Activated T-helper 2 cell treated with anti-CD3 and anti-CD28 coated beads, Interferon-gamma antibody, Interleukin-2, Interleukin-4, amounts not matched to agents 10 μg/mL and 5 μg/mL and 100 μg/mL, durations not matched to agents 14 hours and 24 hours and 36 hours (primary cell): ENCODE measurements at places on chromosomes 16 and 17. TPM values are rescaled to one million over a fixed set of nuclear protein-coding genes. Genes with fewer than 3 reads are reported as not detected.

TMEM88 gene
- total RNA-seq: 4.1 and 6.1 TPM in 2 replicates

DNA sequence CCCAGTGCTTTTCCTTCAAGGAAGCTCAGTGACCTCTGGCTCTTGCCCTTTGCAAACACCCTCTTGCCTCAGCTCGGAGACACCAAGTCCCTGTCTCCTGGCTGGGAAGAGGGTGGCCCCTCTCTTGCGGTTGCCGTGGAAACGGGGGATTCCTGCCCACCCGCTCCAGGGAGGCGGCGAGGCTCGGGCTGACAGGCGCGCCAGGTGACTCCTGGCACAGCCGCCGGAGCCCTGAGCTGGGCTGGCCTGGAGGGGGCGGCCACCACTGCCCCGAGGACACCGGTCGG, 71.4 kb downstream of the ABR start:
- no peak for DNase-seq

- DNase-seq: no peak
These were observed 29.8 kb upstream of the KCNJ2 start for GRCh38 chr17:70139449-70139993.

DNA sequence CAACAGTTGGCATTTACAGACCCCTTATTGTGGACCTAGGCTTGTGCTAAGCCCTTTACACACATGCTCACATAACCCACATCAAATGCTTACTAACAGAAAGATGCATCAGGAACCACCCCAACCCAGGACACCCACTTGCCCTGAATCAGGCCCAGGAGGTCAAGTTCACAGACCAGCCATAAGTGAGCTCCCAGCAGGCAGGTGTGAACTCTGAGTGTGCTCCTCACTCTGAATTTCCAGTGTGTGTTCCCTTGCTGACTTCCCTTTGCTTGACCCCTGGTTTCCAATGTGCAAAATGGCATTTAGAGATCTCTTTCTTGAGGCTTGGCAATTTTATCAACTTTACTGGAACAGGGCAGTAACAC, 87.0 kb downstream of the BMERB1 start:
- DNase-seq: no peak

DNA sequence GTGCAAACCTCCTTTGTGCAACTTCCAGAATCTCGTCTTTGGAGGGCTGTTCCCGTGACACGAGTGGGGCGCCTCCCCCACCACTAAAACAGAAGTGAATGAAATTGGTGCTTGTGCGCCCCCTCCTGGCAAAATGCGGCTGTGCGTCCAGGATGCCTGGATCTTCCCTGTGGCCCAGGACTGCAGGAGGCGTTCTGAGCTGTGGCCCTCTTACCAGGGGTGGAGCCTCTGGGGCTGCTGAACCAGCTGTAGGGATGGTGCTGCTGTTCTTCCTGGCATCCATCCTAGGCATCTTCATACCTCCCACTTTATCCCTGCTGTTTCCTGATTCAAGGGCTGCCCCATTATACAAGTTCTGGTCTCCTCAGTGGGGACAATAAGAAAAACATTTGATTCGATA, 18.5 kb upstream of the NAGLU start:
- peak; percentile 73 for DNase-seq
